ENCODE measurements at places on chromosomes 7 and 10. TPM values are rescaled to one million over a fixed set of nuclear protein-coding genes. Genes with fewer than 3 reads are reported as not detected.

The TBXAS1 gene
- total RNA-seq: 0.64 TPM

The WEE2 gene
- 0.13 TPM for total RNA-seq

The PMS2 gene
- 13.5 TPM for total RNA-seq

The CACUL1 gene
- 22.1 TPM for total RNA-seq

The ELFN1 gene
- 0.38 TPM for total RNA-seq

The SH2D4B gene
- under 0.01 TPM for total RNA-seq

The TYW1B gene
- 1.4 TPM for total RNA-seq

The C10orf62 gene
- total RNA-seq: not detected

The ACTL6B gene
- not detected for total RNA-seq

The TMEM196 gene
- total RNA-seq: not detected

The CREB5 gene
- total RNA-seq: 4.7 TPM

Measured in dermis microvascular lymphatic vessel endothelial cell (primary cell).